Activated CD4-positive, alpha-beta T cell treated with anti-CD3 and anti-CD28 coated beads, Interleukin-2, Interleukin-6, amounts not matched to agents 100 ng/mL and 50 ng/mL, durations not matched to agents 16 hours and 8 hours (primary cell): ENCODE measurements at places on chromosomes 16 and 17.
A peak's percentile ranks its signal among the peaks of the same experiment; 100 is the strongest.

DNA sequence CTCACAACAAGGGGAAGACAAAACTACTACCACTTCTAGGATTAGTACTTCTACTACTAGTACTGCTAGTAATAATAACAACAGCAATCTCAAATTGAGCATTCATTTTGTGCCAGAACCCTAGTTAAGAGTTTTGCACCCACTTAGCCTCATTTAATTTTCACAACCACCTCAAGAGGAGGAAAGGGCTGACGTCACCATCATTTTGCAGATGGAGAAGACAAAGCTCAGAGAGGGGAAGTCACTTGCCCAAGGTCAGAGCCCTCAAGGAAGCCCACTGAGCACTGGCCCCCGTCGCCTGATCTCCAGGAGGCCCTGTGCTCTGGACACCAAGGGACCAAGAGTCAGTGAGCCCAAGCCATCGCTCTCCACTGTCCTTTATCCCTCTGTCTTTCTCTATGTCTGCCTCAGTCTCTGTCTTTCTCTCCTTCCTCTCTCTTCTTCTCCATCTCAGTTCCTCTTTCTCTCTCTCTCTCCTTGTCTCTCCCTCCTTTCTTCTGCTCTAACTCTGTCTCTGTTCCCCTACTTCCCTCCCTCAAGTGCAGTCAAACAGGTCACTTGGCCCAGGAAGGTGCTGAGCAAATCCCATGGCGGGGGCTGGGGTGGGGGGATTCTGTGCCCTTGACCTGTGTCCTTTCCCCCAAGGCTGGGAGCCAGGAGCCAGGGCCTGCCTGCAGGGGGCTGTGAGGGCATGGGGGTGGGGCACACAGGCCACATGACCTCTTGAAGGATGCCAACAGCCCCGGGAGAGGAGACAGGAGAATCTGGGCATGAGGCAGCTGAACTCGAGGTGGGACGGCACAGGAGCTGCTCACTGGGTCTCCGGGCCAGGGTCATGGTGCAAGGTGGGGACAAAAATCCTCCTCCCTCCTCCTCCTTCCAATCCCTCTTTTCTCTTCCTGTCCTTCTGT lies 11.2 kb upstream of the NGFR start:
- DNase-seq = no peak

DNA sequence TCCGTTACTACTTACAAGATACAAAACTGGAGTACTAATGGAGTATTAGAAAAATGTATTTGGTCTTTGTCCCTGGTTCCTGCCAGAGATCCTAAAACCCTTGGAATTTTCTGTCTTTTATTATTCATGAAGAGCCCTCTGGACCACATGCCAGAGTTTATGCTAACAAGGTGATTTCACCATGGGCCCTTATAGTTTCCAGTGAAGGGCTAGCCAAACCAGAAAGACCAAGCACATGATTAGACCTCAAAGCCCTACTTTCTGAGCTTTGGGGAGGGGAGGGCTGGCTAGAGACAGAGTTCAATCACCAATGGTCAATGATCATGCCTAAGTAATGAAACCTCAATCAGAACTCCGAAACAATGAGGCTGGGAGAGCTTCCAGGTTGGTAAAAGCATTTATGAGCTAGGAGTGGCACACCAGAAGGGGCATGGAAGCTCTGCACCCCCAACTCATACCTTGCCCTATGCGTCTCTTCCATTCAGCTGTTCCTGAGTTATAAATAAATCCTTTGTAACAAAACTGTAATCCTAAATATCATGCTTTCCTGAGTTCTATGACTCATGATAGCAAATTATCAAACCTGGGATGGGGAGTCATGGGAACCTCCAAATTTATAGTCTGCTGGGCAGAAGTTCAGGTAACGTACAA lies 10.4 kb downstream of the DCUN1D3 start:
- DNase-seq = no peak

DNA sequence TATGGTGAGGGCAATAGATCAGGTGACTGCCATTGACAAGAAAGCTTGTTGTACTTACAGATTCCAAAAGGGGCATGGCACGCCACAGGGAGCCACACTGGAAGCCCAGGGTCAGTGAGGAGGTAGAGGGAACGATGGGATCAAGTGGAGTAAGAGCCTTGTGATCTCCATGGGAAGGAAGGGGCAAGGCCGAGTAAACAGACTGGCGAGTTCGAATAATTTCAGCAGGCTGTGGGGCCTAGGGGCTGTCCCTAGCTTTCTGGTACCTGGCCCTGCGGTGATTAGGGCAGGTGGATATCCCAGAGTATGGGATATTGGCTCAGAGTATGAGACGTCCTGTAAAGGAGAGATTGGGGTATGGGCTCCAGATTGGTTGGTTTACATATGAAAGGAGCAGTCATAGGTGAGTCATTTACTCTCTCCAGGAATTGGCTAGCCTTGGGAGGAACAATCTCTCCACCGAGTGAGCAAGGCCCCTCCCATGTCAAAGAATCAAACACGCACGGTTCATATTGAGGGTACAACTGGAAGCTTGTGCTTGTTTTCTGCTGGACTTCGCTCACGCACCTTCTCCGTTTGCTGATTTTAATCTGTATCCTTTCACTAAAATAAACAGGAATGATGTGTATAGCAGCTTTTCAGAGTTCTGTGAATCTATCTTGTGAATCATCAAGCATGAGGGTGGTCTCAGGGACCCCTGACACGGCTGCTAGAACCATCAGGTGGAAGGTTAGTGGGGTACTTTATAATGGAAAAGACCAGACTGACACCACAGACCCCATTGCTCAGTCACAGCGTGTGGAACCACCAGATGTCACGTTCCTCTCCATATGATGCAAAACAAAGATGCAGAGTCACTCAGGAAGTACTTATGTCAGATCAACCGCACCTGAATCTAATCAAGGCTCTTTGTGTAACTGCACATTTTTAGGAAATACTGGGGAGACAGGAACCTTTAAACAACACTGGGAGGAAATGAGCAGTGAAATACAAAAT lies 27.9 kb downstream of the GABARAPL2 start:
- DNase-seq = peak; percentile 56

GRCh38 chr17:40540448-40540847 lies 24.8 kb downstream of the CCR7 start:
- DNase-seq = peak; percentile 66

DNA sequence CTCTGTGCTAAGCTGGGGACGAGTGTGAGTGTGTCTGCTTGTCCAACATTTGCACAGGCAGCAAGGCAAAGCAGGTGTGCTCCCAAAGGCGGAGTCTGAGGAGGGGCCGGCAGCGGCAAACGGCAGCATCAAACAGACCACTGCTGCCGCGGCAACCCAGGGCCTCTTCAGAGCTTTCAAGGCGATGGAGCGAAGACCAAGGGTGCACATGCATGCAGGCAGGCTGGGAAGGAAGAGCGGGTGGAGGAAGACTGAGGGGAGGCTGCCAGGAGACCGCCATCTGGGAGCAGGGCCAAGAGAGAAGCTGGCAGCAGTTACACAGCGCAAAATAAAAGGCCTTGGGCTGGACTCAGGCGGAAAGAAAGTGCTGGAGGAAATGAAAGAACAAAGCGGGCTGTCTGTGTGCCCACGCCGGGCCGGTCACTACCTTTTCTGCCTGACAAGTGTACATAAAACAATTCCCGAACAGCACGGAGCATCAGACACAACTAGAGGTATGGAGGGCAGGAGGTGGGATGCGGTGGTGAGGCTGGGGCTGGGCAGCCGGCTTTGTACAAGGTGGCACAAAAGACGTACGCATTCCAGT lies 8.5 kb downstream of the TIMM22 start:
- no peak for DNase-seq

DNA sequence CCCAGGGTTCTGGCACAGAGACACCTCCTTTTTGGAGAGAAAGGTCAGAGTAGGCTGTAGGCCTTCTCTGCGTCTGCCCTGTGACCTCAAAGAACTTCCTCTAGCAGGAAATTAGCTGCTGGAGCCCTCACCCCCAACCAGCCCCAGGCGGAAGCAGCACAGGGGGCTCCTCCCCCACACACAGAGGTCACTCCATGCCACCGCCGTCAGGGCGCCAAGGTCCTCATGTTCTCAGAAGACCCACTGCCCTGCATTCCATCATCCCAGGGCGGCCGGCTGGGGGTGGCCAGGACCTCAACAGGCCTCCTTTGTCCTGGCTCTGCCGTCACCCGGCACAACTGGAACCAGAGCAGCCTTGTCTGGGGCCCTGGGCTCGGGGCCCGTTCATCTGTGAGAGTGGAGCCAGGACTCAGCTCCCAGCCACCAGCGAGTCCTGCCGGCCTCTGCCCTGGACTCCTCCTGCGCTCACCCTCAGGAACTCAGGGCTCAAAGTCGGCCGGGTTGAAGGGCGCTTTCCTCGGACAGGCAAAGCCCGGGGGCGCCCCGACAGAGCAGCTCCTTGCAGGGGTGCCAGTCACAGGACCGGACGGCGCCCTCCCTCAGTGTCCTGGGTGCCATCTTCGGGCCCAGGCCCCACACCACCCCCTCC lies 1.2 kb downstream of the TMC6 start:
- peak; percentile 89 for DNase-seq

- no peak for DNase-seq
Measured at GRCh38 chr16:64253096-64253495, 868.8 kb downstream of the CDH11 start.
